Stimulated activated CD4-positive, alpha-beta T cell treated with anti-CD3 and anti-CD28 coated beads, Interleukin-1b, Interleukin-23, amount 100 ng/mL, for 1 hour (primary cell): ENCODE measurements at places on chromosomes 12 and 14.

- DNase-seq, result no peak
These were observed 16.1 kb upstream of the GNG2 start for GRCh38 chr14:51844081-51844881.

GRCh38 chr12:50120953-50121352 lies 8.9 kb downstream of the COX14 start:
- DNase-seq, result no peak

- DNase-seq, result no peak
These were observed 147.6 kb downstream of the PAH start for GRCh38 chr12:102769323-102769916.

GRCh38 chr14:105102893-105103292 lies 37.7 kb upstream of the GPR132 start:
- DNase-seq, result no peak

DNA sequence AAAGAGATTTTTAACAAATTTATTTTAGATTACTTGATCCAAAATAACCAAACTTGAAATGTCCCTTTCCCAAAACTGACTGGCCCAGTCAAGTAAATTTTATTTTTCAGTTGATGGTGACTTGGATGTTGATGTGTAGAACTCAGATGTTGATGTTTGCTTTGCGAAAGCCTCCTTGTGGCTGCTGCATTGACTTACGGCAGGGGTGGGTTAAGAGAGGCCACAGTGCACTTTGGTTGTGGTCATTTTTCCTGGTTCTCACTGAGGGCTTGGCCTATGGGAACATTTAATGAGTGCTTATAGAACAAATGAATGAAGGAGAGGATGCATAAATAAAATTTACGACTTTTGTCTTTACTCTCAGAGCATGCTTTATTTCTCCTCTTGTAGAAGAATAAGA lies 52.6 kb downstream of the SLCO1B3 start:
- DNase-seq, result no peak

DNA sequence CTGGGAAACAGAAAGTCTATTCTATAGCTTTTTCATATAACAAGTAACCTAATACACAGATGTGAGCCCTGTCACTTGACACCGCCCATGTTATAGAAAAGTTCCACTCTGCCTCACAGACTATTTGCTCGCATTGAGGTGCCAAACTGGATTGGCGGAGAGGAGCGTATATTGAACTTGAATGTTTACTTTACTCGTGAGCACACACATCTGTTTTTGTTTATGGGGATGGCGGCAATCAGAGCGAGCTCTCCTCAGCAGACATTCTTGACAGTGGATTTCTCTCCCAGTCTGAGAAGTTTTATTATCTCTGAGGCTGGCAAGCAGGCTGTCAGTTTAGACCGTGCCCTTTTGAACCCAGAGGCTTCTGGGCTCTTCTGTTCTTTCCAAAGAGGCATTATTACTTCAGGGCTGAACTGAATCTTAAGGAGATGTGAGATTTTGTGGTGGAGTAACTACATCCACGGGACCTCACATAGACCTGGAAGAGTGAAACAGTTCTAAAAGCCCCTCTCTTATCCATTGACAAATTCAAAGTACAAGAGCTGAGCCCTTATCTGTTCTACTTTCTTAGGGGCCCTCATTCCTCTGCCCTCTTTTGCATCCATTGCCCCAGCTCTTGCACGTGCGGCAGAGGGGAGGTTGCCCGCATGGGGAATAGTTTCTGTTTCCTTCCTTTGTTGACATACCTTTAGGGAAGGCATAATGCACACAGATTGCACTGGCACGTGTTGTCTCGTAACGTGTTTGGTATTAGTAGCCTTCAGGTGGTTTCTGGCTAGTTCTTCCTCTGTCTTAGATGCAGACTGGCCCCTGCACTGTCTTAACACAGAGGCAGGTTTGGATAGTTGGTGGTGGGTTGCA lies 68.2 kb downstream of the DRAM1 start:
- no peak for DNase-seq

- no peak for DNase-seq
These were observed 19.4 kb downstream of the KRT85 start for GRCh38 chr12:52347551-52348510.

DNA sequence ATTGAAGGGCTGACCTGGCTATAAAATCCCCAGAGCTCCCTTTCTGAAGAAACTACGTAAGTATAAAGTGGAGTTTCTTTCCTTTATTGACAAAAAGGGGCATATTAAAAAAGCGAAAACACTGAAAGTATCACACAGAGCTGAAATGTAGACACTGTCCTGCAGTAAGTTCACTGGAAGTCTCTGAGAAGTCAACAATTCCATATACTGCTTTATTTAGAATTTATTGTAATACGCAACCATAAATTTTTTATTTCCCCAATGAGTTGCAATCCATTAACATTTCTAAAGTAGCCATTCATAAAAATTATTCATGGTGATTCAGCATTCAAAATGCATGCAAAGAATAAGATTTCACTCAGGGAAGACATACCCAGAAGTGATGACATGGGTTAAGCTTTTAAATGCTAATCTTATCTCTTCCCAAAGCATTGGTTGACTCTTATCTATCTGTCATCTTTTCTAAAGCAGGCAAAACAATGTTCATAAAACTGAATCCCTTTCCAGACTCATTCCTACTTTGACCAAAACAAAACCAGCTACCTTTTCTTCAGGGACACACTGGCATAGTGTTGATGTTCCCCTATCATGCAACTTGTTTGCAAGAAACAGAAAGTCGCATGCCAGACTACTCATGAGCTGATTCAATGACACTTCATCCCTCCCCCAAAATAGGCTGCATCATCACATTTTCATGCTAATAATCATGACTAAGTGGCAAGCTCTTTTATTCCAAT lies 17.3 kb downstream of the KITLG start:
- no peak for DNase-seq

- no peak for DNase-seq
These were observed 1.4 kb upstream of the FOS start for GRCh38 chr14:75277008-75277814.

DNA sequence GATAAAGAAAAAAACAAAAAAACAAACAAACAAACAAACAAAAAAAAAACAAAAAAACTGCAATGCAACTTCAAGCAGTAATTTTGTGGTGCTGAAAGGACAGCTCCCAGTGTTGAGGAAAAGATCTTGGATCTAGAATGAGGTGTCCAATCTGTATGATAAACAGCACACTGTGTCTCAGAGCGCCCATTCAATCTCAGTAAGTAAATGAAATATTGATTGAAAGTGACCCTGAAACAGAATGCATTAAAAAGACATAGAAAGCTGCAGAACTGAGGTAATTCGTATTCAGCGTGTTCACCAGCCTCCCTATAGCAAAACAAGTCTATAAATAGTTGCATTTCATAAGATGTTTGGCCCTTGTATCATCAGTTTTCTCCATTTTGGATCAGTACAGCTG lies 153.0 kb downstream of the NOVA1 start:
- DNase-seq, result no peak

DNA sequence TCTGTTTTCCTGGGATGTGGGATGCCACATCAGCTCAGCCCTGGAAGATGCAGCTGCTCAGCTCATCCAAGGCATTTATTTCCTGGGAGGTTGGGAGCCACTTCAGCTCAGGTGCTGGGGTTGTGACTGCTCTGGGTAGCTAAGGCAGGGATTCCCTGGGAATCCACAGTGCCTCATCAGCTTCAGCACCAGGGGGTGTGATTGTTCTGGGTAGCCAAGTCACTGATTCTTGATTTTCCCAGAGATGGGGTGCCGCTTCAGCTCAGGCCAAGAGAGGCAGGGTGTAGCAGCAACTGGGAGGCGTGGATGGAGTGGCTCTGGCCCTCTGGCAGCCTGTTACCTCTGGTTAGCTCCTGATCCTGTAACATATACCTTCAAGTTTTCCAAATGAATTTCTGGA lies 81.3 kb upstream of the PRMT8 start:
- DNase-seq, result no peak

DNA sequence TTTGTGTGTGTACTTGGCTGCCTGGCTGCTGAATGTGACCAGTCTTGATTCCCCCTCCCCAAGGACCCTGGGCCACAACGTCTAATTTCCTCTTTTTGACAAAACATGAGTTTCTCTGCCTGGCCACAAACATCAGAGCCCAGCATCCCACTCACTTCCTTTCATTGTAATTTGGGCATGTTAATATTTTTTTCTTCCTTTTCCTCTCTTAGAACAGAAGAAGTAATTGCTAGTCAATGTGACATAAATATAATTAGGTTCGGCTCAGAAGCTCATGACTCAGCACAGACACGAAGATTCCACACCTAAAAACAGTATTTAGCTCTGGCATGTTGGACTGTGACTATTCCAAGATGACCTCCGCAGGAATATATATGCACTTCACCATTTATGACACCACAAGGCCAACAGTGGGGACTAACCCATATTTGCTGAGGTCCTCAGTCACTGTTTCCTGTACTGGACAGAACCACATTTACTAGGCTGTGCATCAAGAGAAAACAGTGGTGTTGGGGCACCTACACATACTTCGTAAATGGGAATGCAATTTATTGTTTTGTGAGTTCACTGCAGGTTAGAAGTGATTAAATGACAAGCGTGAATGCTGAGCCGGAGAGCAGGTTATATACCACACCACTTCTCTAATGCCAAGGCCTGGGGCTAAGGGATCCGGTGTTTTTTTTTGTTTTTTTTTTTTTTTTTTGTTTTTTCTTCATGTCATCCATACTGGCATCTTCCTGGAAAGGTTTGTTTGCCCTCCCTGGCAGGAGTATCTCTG lies 4.2 kb downstream of the GSG1 start:
- no peak for DNase-seq

- DNase-seq, result no peak
These were observed 61.0 kb downstream of the NIN start for GRCh38 chr14:50769863-50770500.

DNA sequence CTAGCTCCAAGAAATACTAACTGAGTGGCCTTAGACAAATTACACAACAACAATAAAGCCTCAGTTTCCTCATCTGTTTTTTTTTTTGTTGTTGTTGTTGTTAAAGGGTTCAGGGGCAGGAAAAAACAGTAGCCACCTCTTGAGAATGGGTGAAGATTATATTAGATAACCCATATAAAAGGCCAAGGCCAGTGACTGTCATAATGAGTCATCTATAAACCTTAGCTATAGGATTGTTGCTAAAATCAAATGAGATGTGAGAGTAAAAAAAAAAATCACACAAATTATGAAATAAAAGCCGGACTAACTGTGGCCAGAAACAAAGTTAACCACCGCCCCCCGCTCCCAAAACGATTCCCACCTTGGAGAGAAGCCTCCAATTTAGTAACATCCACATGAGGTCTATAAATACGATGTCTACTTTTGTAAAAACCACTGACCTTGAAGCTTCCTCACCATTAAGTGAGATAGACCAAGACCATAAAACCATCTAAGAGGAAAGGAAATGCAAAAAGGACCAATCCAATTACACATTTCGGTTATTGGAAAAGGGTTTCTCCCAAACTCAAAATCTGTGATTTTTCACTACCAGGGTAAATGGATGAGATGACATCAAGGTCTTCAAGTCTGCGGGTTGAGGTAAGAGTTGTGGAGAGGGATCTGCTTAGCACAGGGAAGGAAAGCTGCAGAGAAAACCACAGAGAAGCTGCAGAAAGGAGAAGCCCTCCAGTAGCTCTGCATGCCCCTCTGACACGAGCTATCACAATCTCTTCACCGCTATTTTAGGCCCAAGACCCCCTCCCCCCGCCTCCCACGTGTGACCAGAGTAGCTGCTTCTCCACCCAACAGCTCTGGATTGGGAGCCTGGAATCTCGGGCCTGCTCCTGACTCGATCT lies 1.0 kb downstream of the NAA25 start:
- no peak for DNase-seq

- no peak for DNase-seq
These were observed 169.2 kb upstream of the PLXNC1 start for GRCh38 chr12:93979189-93979588.

- DNase-seq, result no peak
These were observed 47.2 kb upstream of the CTDSP2 start for GRCh38 chr12:57893431-57894353.

DNA sequence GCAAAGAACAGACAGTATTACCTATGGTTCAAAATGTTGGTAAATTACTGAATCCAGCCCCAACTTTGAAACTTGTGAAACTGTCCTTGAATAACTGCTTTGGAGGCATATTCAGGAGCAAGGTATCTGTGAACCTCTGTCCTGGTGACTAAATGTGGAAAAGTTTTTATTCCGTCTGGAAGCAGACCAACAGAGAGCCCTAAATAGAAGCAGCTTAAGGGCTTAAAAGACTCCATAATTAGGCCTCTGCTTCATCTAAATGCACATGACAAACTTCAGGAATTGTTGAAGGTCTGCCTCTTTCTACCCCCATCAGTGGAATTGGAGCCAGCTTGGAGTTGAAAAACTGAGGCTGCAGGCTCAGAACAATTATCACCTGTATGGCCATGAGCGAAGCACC lies 276.5 kb downstream of the KCNH5 start:
- no peak for DNase-seq

DNA sequence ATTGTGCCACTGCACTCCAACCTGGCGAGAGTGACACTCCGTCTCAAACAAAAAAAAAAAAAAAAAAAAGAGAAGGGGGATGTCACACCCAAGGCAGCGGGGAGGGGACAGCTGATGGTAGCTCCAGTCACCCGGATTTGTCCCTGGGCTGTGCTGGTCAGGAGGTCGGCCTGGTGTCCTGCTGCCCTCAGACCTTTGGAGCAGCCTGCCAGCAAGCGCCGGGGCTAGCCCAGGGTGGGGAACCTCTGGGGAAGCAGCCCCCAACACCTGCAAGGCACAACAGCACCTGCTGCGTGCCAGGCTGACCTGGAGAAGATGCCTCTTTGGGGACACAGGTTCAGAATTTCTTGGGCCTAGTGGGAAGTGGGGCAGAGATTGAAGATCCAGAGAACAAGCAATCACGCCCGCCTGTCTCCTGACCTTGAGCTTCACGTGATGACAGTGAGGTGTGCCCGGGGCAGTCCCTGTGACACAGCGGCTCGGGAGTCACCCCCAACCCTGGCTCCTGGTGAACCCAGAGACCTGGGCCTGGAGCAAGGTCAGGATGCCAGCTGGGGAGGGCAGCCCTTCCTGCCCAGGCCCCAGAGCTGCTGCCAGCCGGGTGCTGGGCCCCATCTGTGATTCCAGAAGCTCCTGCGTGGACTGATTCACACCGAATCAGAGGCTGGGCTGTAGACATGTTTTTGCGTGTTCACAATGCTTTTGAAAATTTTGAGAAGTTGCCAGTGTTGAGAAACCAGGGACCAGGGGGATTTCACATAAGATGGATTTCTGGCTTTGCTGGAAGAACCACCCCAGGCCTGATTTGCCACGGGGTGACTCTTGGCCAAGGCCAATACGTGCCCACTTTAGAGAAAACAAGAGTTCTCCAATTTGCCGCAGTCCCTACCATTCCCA lies 66.4 kb downstream of the RFLNA start:
- no peak for DNase-seq
